ENCODE measurements at places on chromosomes 6 and 20.

DNA sequence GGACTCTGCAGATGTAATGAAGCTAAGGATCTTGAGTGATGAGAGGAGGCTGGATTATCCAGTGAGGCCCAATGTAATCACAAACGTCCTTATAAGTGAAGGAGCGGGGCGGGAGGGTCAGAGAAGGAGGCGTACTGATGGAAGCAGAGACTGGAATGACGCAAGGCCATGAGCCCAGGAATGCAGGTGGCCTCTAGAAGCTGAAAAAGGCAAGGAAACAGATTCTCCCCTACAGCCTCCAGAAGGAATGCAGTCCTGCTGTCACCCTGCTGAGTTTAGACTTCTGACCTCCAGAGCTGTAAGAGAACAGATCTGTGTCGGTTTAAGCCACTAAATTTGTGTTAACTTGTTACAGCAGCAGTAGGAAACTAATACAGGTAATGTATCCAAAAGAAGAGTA, 227.9 kb downstream of the PTPRT start:
- DNase-seq, result no peak

DNA sequence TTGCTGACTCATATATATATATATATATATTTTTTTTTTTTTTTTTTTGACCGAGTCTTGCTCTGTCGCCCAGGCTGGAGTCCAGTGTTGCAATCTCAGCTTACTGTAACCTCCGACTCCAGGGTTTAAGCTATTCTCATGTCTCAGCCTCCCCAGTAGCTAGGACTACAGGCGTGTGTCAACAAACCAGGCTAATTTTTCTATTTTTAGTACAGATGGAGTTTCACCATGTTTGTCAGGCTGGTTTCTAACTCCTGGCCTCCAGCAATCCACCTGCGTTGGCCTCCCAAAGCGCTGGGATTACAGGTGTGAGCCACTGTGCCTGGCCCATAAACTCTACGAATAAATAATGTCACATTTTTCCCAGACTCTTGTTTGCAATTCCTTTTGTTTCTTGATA, 4.8 kb downstream of the LRP11 start:
- DNase-seq, result no peak

- DNase-seq, result no peak
These were observed 1.8 kb upstream of the TTLL2 start for GRCh38 chr6:167323111-167323510.

DNA sequence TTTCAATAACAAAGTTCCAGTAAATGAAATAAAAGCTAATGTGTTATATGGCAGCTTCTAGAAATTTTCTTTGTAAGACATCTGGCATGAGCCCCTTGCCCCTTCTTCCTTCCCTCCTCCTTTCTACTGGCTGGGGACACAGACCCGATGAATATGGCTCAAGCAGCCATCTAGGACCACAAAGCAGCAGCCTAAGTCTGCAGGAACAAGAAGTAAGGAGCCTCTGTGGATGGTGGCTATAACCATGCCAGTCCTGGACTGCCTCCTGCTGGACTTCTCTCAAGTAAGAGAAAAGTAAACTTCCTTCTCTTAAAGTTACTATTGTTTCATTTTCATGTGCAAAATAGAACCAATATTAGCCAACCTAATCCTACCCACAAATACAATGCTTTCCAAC, 114.9 kb upstream of the DST start:
- no peak for DNase-seq

DNA sequence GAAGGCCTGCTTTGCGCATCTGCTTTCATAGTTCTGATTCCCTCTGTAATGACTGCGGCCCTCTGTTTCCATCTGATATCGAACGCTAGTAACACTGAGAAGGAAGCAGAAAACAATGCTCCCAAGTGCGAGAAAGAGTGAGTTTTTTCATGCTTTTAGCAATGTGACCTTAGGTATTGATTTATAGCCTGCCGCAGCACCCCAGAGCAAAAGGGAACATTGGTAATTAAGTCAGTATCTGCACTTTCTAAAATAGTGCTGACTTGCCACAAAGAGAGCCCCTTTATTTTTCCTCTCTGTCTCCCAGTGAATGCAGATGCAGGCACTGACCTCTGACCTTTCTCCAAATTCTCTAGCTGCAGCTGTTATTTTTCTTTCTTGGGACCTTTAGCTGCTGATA, 129.8 kb downstream of the HDGFL1 start:
- DNase-seq, result no peak

- DNase-seq, result no peak
These were observed 35.4 kb downstream of the SLC16A10 start for GRCh38 chr6:111122458-111123286.

GRCh38 chr6:56025795-56026194, 150.4 kb upstream of the BMP5 start:
- DNase-seq, result no peak

- DNase-seq, result no peak
These were observed 76.1 kb downstream of the IRF4 start for GRCh38 chr6:467671-468082.

GRCh38 chr6:10995114-10995707, 48.9 kb downstream of the ELOVL2 start:
- DNase-seq, result no peak

DNA sequence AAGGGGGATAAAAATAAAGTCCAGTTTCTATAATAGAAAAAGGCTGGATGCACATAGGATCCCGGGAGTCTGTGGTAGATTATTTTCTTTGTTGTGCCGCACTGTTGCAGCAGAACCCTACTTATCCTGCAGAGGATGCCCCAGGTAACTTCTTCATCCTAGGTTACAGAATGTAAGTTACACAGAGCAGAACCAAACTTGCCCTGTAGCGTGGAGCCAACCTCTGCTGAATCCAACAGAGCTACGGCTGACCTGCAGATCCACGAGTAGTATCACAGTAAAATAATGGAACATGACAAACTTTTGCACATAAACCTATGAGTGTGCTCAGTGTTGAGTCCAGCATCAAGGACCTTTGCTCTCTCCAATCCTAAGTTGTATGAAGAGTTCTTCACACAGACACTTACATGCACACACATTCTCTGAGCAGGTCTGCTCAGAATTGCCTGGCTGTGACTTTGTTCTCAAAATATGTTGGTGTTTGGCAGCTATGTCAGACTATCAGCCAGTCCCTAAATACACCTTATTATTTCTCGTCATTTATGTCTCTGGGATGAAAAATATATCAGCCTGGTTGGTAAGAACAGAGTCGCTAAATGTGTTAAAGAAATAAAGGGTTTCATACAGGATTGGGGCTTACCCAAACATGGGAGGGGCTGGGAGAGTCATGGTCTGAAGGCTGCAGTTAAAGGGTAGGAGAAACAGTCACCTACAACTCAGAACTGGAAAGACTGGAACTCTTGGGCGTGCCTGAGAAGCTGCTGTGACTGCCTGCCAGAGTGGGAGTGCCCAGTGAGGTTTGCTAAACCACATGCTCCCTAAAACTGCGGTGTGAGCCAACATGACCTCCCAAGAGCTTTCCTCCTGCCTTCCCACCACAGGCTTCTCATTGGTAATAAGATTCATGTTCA, 165.1 kb upstream of the SLC24A3 start:
- no peak for DNase-seq

DNA sequence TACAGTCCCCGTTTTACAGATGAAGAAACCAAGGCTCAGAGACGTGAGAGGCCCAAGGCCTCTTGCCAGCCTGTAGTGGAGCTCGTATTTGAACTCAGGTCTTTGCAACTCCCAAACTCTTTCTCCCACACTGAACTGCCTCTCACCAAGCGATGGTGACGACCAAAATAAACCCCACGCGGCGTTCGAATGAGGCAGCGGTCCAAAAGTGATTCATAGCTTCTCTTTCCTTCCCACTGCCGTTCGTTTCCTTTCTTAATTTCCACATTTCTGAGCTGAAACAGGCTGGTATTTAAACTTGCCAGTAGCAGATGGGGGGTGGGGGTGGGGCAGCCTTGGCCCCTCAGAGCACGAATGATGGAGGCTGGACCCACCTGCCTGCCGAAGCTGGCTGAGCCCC, 252.9 kb upstream of the KCNG1 start:
- DNase-seq, result no peak

- DNase-seq, result no peak
These were observed 183.0 kb downstream of the TASP1 start for GRCh38 chr20:13455713-13456112.
